Body of pancreas (tissue), 4 donors: ENCODE measurements at places on chromosomes 4 and X. TPM values are rescaled to one million over a fixed set of nuclear protein-coding genes. Genes with fewer than 3 reads are reported as not detected.

Gene CXCL1
- 52.7 TPM for total RNA-seq

DNA sequence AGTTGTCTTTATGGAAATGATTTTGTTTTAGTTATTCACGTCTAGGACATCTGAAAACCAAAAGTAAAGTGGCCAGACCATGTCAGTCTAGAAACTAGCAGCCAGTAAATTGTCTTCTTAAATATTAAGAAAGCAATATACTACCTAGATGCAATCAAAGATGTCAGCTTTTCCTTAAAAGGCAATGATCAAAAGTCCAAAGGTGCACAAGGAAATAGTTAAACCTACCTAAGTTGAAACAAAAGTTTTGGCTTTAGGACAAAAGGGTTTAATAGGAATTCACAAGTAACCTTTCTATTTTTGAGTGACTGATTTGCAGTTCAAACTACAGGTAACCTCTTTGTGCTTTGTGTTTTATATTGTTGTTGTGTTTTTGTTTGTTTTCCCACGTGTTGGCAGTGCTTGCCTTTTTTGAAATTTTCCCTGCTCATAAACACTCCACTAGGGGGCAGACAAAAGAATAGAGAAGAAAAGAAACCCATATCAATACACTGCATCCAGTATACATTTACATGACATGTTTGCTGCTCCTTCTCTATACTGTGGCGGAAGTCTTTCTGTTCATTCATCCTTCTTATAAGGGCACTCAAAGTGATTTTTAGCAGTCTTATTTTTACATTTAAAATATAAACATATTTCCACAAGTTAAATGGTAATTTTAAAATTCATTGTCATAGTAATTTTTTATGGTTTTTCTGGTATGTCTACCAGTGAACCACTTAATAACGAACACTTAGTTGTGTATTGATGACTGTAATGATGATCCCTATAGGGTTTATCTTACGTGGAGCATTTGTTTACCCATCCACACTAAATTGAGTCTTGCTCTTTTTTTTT is 62.7 kb downstream of the GAB1 start:
- no peaks in the 10 kb centered on the region for H3K27me3 ChIP-seq
- no peaks in the 10 kb centered on the region for H3K36me3 ChIP-seq
- H3K4me3 ChIP-seq: no peak overlapping the region

DNA sequence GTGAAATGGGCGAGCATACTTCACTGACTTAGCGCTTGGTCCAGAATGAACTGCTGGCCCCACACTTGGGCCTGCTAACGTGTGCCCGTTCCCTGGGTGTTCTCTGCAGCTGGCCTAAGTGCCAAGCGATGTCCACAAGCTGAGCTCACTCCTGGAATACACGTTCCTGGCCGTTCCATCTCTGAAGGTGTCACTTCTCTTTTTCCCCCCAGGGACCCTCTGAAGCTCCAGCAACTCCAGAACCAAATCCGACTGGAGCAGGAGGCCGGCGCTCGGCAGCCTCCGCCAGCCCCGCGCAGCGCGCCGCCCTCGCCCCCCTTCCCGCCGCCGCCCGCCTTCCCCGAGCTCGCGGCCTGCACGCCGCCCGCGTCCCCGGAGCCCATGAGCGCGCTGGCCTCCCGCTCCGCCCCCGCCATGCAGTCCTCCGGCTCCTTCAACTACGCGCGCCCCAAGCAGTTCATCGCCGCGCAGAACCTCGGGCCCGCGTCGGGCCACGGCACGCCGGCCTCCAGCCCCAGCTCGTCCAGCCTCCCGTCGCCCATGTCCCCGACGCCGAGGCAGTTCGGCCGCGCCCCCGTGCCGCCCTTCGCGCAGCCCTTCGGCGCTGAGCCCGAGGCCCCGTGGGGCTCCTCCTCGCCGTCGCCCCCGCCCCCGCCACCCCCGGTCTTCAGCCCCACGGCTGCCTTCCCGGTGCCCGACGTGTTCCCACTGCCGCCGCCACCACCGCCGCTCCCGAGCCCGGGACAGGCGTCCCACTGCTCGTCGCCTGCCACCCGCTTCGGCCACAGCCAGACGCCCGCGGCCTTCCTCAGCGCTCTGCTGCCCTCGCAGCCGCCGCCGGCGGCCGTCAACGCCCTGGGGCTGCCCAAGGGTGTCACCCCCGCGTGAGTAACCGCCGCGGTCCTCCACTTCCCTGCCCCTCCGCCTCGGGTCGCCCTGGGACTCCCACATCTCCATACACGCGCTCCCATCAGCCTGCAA is 132.3 kb downstream of the CBR4 start:
- H3K4me3 ChIP-seq: no peak overlapping the region
- peak; percentile 36 for DNase-seq
- H3K36me3 ChIP-seq: no peaks in the 10 kb centered on the region
- no peaks in the 10 kb centered on the region for H3K27me3 ChIP-seq

DNA sequence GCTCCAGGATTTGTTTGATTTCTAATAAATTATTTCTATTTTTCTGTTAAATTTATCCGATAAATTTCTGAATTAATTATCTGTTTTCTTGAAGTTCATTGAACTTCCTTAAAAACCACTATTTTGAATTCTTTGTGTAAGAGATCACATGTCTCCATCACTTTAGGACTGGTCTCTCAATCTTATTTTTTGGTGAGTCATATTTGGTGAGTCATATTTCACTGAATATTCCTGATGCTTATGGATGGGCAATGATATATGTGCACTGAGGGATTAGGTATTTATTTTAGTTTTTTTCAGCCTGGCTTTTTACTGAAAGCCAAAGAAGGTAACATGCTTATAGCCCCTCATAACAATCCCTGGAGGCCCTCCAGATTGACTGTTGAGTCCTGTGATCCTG is 48.5 kb upstream of the IL15 start:
- DNase-seq: no peak
- no peak overlapping the region for H3K4me3 ChIP-seq
- H3K4me1 ChIP-seq: no peaks in the 10 kb centered on the region
